NCI-H510A treated with DMSO at 0.1 percent for 48 hours (cell line): ENCODE measurements at places on chromosomes 6 and 20.

DNA sequence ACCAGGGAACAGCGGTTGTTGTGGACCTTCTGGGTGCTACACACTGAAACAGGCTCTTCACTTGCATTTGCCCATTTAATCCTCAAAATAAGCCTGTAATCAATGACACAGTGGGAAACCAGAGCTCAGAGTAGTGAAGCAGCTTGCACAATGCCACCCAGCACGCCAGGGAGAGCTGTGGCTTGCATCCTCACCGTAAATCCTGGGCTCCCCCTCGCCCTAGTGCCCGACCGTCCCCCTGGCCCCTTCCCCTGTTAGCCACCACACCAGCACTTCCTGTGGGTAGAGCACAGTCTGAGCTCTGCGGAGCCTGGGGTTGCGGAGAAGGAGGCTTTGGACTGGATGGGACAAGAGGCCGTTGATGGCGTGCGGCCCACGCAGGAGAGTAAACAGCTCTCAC lies 14.5 kb downstream of the VSTM2L start:
- no peak for DNase-seq

DNA sequence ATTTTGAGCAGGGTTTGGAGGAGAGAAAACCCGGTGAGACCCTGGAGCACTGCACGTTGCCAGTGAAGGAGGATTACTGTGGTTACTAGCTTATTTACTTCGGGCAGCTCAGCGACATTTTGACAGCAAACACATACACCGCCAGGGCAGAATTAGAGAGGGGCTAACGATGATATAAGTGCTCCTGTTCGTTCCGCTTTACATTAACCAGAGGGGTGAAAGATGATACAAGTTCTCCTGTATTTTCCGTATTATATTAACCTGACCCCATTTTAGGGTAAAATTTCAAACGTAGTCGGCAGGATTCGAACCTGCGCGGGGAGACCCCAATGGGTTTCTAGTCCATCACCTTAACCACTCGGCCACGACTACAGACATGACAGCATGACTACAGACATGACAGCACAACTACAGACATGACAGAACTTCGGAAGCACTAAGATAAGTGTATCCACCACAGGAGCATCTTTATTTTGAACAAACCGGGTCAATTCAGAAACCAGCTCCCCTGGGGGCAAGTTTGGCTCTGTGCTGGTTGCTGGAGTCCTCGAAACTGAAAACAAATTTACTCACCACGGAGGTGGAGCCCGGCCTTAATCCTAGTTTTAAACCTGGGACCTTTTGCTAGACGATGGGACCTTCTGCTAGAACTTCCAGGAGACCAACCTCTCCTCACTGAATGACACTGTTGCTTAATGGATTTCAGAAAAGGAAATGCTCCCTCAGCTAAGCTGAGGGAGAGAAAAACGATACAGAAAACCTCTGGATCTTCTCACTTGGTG lies 80.4 kb upstream of the ZNF184 start:
- no peak for DNase-seq

DNA sequence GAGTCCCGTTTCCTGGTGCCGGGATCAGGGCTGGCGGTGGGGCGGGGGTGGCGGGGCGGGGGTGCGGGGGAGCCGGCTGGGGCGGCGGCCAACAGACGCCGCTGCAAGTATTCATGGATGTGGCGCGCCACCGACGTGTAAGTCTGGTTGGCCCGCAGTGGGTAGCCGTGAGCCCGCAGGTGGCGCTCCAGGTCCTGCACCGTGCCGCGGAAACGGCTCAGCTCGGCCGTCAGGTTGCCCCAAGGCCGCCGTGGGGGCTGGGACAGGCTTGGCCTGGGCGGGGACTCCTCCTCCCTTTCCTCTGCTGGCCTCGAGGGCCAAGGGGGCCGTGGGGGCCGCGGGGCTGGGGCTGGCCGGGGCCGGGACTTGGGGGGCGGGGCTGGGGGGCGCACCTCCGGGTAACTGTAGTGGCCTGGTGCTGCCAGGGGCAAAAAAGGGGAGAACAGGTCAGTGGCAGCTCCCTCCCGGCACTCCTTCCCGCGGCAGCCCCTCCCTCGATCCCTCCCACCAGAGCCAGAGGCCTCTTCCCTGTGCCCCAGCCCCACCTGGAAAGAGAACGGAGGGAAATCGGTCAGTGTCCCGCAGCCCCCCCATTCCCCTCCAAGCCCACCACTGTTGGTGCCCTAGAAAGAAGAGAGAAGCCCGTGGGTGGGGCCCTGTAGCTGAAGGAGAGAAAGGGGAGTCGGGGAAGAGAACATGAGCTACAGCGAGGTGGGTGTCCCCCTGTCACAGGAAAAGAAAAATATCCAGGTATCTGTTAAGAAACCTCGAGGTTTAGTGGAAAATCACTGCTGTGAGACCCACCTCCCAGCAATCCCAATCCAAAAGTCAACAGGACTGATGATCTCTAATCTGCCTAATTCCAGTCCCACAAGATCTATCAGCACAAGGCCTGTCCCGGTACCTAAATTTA lies 21.3 kb downstream of the TNXB start:
- peak; percentile 50 for DNase-seq

GRCh38 chr6:101443315-101443714 lies 49.8 kb downstream of the GRIK2 start:
- DNase-seq, result no peak

DNA sequence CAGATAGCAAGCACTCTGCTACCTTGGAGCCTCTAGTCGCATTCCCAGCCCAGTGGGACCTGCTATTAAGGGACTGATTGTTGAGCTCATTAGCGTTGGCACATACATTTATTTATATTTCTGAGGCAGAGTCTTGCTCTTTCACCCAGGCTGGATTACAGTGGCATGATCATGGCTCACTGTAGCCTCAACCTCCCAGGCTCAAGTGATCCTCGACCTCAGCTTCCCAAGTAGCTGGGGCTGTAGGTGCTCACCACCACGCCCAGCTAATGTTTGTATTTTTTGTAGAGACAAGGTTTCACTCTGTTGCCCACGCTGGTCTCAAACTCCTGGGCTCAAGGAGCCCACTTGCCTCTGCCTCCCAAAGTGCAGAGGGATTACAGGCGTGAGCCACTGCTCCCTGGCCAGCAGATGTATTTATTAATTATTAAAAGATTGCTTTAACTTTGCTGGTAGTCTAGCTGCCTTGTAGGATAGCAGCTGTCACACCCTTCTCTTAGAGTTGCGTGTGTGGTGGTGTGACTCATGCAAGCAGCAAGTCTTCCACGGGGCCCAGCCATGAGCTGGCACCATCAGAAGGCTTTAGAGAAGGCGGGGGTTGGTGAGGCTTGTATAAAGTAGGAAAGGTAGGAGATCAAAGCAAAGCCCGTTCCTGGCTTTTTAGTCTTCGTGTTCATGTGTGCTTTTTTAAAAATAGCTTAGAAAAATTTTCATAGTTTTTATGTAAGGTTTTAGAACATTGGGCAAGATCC lies 16.5 kb downstream of the ACTR5 start:
- no peak for DNase-seq

DNA sequence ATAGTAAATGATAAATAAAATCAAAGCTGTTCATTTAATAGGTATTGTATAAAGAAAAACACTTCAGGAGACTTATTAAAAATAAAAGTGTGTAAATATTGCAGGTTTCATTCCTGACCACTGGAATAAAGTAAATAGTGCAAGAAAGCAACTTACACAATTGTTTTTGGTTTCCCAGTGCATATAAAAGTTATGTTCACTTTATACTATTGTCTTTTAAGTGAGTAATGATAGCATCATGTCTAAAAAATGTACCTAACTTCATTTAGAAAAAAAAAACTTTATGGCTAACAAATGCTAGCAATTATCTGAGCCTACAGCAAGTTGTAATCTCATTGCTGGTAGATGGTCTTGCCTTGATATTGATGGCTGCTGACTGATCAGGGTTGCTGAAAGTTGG lies 726.6 kb upstream of the POU3F2 start:
- DNase-seq, result no peak

DNA sequence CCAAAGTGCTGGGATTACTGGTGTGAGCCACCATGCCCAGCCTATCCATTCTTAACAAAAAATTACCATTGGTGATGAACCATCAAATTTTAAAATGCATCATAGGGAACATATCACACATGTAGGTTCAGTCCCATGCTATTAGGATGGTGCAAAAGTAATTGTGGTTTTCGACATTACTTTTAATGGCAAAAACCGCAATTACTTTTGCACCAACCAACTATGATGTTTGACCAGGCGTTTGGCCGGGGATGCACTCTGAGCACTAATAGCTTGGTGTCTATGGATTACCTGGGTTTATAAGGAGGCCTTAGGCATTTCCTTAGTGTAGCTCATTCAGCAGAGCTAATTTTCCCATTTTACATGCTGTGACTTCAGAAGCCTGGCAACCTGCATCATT lies 246.5 kb upstream of the SUPT3H start:
- no peak for DNase-seq

GRCh38 chr6:95690328-95690727 lies 113.0 kb downstream of the MANEA start:
- no peak for DNase-seq

GRCh38 chr6:162343936-162344645 lies 383.5 kb downstream of the PRKN start:
- no peak for DNase-seq
